Central memory CD8-positive, alpha-beta T cell (primary cell): ENCODE measurements at places on chromosomes 2 and 18.

GRCh38 chr2:762646-763045, 85.4 kb upstream of the TMEM18 start:
- DNase-seq = no peak

DNA sequence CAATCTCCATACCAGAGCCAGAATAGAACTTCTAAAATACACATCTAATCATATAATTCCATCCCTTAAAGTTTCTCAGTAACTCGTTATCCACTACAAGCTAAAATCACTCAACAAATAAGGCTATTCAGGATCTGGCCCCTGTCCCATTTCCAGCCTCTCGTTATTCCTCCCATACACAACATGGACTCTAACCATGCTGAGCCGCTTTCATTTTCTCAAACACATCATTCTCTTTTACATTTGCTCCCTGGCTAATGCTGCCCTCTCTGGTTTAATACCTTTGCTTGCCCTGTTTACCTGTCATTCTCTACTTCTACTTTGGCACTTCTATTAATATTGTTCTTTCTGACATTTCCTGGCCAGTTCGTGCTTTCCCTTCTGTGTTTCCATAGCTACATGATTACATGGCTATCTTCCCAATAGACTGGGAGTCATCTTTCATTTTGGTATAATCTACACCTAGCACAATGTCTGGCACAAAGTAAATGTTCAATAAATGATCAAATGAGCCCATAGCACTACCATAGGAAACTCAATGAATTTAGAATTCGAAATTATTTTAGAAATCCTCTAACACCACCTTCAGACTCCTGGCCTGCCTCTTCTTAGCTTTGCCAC, 163.6 kb upstream of the VRK2 start:
- DNase-seq = no peak

DNA sequence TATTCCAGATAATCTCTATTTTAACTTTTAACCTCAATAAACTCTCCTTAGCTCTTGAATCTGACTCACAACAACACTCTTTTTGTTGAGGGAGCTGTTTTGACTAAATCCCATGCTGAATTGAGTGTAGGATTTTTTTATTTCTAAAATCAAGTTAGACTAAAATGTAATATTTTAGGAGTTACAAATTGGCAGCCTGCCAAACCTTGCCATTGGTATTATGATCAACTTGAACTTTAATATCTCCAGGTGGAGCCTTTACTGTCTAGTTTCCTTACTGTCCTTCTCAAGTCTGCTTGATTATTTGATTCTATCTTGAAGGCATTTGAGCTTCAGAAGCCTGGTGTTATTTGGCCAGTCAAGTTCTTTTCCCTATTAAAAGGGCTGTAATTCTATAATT, 8.7 kb downstream of the PIKFYVE start:
- DNase-seq = no peak

DNA sequence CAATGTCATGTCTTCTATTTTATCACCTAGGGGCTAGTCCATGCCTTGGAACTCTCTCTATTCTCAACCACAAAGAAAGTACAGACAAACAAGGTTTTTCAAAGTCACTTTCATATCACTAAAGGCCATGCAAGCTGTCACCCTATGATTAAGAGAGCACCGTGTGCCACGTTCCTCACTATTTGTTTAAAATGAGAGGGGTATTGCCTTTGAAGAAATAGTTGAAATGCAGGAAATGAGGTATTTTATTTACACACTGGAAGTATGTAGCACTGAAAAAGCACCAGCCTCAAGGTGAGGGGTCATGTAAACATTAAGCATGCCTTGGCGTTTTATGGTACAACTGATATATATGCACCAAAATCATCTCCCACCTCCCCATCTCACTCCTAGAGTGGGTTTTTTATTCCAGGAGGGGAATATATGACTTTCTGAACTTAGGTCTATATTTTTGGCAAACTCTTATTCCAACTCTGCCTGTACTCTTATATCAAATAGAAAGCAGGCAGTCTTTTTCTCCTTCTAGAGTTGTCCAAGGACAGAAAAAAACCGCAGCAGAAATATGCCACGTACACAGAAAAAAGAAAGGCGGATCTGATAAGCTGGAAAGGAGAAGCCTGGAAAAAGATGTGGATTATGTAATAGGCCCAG, 53.5 kb downstream of the VSNL1 start:
- DNase-seq = no peak

GRCh38 chr2:1595274-1595673, 149.0 kb downstream of the PXDN start:
- no peak for DNase-seq

GRCh38 chr2:98685930-98686887, 44.7 kb downstream of the MGAT4A start:
- no peak for DNase-seq

GRCh38 chr2:203548887-203549286, 13.8 kb upstream of the RAPH1 start:
- no peak for DNase-seq

- no peak for DNase-seq
Measured at GRCh38 chr2:9291331-9291730, 84.7 kb downstream of the ASAP2 start.

DNA sequence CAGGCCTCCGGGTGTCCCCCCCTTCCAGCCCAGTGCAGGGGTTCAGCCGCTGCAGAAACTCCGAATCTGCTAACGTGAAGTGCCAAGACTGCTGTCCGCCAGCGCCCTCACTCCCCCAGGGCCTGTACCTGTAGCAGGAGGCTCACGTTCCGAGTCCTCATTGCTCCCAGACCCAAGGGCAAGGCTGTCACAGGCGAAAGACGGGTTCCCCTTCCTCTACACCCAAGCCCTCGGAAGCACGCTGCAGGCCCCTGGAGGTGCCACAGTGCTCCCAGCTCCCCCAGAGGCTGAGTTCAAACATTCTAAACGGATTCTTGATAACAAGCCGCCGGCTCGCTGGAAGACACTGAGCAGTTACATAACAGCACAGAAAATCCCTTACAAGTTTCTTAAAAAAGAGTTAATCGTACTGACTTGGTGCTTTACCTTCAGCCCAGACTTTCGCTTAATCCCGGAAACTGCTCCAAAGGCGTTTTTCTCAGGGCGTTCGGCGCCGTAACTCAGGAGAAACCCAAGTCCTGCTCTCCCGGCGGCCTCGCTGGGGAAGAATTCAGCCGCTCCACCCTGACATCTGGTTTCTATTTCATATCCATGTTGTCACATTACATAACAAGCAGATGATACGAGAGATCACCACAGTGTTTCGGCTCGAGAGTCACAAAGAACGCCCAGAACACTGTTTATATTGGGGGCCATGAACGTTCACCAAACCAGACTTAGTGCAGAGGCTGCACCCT, 92.0 kb downstream of the HDAC4 start:
- DNase-seq = no peak

GRCh38 chr18:8176554-8176953, 432.7 kb upstream of the RAB12 start:
- no peak for DNase-seq

GRCh38 chr2:43417300-43417699, 178.5 kb downstream of the THADA start:
- no peak for DNase-seq

DNA sequence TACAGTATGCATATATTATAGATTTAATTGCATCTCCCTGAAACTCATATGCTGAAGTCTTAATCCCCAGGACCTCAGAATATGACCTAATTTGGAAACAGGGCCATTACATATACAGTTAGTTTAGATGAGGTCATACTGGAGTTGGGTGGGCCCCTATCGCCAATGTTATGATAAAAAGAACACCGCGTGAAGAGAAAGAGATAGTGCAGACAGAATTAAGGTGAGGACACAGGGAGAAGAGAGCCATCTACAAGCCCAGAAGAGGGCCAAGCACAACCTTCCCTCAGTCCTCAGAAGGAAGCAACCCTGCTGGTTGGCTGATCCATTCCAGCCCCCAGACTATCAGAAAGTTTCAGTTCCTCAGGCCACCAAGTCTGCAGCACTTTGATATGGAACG, 311.9 kb upstream of the RAB6C start:
- DNase-seq = no peak

GRCh38 chr2:229235131-229235914, 35.8 kb downstream of the PID1 start:
- no peak for DNase-seq

DNA sequence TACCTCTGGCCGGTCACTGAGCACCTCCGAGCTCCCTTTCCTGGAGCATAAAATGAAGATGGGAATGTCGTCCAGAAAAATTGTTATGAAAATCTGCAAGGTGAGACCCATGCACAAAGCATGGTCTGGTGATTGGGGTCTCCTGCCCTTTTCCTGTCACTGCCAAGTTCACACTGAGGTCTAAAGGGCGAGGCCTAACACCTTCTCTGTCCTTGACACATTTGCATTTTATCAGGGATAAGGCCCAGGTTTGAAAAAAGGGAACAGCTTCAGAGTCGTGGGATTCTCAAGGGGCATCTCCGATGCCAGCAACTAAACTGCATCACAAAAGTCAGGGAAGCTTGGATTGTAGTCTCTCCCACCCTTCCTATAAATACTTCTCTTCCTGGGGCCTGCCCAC, 24.7 kb downstream of the GNAL start:
- DNase-seq = no peak

GRCh38 chr2:128405981-128406613, 87.4 kb upstream of the HS6ST1 start:
- DNase-seq = no peak

- no peak for DNase-seq
Measured at GRCh38 chr18:5167831-5168230, 29.2 kb downstream of the AKAIN1 start.

DNA sequence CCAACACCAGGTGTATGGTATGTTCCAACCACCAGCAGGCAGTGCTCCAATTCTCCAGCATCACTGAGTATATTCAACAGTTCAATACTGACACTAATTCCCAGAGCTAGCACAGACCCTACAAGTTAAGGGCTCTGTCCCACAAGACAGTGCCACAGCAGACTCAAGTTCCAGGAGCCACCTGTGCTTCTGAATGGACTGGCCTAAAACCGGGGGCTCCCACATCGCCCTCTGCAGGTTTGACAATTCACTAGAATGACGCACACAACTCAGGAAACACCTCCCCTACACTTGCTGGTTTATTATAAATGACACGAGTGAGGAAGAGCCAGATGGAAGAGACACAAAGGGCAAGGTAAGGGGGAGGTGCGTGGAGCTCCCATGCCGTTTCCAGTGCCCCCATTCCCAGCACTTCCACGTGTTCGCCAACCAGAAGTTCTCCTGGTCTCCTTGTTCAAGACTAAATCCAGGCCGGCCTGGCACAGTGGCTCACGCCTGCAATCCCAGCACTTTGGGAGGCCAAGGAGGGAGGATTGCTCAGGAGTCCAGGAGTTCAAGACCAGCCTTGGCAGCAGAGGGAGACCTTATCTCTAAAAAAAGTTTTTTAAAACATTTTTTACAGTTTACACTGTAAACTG, 12.2 kb upstream of the ATP6V1B1 start:
- DNase-seq = no peak

DNA sequence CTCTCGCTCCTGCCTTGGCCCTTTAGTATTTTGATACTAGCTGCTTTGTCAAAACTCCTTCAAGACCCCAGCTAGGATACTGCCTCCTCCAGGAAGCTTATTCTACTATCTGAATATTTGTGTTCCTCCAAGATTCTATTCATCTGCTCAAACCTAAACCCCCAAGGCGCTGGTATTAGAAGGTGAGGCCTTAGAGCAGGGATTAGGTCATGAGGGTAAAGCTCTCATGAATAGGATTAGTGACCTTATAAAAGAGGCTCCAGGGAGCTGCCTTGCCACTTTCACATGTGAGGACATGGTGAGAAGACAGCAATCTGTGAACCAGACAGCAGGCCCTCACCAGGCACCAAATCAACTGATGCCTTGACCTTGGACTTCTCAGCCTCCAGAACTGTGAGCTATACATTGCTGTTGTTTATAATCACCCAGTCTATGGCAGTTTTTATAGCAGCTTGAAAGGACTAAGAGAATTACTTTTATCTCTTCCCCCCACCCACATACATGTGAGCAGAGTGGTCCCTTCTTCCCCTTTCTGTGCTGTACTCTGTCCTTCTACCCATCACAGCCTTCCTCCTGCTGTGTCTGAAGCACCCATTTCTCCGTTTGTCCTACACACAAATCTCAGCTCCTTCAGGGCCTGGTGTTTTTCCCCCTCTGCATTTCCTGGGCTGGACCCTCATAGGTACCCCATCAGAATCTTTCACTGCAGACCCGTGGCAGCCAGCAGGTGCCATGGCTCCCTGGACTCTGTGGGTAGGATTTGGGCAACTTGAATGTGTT, 54.5 kb downstream of the HS1BP3 start:
- DNase-seq = no peak

- DNase-seq = no peak
Measured at GRCh38 chr2:27010139-27010538, 22.6 kb upstream of the TMEM214 start.

- DNase-seq = no peak
Measured at GRCh38 chr2:224433442-224433841, 31.5 kb upstream of the FAM124B start.

DNA sequence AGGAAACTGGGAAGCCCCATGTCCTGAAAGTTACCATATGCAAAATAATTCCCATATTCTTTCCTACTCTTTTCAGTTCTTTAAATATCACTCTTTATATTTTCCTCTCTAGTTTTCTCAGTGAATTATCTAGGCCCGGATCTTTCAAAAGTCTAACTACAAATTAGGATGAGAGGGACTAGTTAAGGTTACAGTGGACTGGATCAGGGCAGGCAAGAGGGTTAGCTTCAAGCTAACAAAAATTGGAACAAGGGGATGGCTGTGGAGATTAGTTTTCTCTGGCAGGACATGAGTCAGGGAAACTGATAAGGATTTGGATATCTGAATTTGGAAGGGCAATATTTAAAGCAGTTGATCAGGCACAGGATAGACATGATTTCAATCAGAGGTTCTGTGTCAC, 30.4 kb upstream of the BBS5 start:
- no peak for DNase-seq

DNA sequence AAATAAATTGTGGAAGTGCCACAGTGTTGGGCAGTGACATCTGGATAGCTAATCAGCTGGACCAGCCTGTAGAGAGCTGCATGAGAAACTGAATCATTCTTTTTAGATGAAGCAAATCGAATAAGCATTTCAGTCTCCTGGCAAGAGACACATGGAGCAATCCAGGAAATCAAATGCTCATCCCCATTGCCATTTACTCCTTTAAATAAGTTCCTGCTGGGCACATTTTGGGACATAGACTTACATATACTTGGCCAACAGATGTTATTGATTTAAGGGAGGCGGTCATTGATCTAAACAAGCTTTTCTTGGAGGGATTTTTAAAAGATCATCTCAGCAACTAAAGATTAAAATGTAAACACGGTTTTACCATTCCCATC, 307.1 kb downstream of the STK39 start:
- no peak for DNase-seq

DNA sequence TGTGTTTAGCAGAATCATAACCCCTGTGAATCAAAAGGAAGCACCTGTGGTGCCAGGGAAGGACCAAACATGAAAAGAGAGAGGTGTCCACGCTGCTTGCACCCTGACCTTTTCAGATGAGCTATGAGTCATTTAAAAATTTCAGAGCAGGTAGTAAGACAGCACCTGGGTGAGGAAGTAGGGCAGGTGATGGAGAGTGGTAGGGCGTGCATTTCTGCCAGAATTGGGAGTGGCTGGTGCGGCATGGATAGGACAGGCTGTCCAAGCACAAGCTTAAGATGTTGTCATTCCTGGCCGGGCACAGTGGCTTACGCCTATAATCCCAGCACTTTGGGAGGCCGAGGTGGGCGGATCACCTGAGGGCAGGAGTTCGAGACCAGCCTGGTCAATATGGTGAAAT, 36.8 kb downstream of the NPAS2 start:
- DNase-seq = no peak
